ENCODE measurements at places on chromosomes 4 and X.

DNA sequence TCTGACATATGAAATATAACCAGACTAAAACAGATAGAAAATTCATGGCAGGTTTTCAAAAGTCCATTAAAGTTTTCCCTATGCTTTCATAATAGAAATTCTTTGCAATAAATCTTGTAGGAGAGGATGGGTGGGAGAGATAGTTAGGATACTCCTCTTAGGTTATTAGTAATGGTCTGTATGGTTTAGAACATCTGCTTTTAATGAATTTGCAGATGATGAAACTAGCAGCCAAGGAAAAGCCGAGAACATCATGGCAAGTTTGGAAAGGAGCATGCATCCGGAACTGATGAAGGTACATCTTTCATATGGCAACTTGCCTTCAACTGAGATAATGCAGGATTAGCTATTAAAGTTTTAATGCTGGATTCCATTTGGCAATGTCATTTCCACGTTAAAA, 70.7 kb downstream of the DOCK11 start:
- DNase-seq: no peak

- DNase-seq: no peak
These were observed 256.8 kb downstream of the DHRSX start for GRCh38 chrX:2243913-2244460.

- no peak for DNase-seq
These were observed 274.6 kb upstream of the MAGEB2 start for GRCh38 chrX:29940750-29941149.

DNA sequence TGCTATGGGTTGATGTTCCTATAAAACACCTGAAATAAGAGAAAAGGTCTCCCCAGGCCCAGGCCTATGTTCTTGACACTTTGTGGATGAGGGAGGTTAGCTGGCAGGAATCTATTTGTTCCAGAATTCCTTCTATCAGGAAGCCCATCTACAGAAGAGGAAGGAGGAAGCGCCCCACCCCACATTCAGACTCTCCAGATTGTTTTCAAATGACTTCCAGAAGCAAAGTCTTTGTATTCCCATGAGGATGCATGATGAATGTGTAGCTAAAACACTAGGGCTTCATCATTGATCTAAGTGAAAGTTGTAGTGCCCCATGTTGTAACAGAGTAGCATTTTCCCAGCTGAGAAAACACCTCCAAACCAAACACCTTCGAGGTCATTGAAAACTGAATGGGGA, 16.4 kb downstream of the OTC start:
- DNase-seq: no peak

DNA sequence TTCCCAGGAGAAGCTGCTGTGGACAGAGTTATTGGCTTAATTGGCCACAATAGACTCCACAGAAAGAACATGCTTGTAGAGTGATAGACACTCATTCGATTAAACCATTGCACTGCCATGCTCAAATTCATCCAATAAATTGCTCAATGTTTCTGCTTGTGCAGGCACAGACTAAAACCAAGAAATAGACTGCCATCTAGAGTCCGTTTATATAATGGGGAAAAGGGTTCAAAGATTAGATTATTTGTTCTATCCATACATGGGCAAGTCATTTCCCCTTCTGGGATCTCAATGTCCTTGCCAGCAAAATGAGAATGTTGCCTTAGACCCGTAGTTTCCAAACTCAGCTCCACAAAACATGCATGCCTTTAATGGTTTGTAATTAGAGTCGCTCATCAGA, 8.7 kb downstream of the SMIM10 start:
- DNase-seq: no peak

- no peak for DNase-seq
These were observed 621.1 kb downstream of the BCOR start for GRCh38 chrX:39476604-39477021.

GRCh38 chrX:41862562-41863184, 60.7 kb downstream of the CASK start:
- no peak for DNase-seq

DNA sequence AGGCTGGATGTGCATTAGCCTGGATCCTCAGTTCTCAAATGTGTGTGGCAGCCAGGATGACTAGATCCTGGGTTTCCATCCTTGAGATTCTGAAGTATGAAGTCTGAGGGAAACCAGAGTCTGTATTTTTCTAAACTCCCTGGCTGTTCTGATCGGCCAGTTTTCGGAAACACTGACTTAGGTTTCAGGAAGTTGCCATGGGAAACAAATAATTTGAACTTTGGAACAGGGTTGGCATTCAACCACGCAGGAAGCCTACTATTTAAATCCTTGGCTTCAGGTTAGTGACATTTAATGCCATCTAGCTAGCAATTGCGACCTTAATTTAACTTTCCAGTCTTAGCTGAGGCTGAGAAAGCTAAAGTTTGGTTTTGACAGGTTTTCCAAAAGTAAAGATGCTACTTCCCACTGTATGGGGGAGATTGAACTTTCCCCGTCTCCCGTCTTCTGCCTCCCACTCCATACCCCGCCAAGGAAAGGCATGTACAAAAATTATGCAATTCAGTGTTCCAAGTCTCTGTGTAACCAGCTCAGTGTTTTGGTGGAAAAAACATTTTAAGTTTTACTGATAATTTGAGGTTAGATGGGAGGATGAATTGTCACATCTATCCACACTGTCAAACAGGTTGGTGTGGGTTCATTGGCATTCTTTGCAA, 67.6 kb downstream of the PDGFRA start:
- DNase-seq: no peak

DNA sequence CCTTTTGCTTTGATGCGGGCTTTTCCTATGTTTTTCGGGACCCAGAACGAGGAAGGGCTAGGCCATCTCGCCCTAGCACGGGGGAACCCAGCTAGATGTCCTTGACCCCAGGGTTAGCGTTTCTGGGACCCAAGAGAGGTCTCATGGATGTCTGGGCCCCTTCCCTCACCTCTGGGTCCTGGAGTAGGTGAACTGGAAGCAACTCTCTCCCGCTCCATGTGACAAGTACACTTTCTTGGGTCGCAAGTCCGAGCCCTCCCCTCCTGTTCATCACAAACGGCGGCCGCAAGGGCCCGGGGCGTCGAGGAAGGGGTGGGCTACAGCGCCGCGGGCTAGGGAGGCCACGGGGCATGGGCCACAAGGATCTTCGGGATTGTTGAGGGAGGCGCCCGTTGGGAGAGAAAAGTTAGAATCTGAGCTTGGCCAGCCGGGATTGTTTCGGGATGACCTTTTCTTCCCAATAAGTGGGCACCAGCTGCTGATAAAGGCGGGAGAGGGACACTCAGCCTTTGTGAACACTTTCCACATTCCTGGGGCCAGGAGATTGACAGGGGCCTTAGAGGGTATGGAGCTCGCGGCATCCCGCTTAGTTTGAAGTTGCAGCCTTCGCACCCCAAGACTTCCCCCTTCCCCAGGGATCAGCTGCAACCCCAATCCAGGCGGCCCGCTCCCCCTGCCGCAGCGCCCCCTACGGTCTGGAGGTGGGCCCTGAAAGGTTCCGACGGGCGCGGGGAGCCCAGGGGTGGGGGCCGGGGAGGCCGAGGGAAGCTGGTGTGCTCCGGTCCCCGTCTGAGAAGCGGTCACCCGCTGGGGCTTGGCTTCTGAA, 136.9 kb upstream of the ZIC3 start:
- DNase-seq: no peak

DNA sequence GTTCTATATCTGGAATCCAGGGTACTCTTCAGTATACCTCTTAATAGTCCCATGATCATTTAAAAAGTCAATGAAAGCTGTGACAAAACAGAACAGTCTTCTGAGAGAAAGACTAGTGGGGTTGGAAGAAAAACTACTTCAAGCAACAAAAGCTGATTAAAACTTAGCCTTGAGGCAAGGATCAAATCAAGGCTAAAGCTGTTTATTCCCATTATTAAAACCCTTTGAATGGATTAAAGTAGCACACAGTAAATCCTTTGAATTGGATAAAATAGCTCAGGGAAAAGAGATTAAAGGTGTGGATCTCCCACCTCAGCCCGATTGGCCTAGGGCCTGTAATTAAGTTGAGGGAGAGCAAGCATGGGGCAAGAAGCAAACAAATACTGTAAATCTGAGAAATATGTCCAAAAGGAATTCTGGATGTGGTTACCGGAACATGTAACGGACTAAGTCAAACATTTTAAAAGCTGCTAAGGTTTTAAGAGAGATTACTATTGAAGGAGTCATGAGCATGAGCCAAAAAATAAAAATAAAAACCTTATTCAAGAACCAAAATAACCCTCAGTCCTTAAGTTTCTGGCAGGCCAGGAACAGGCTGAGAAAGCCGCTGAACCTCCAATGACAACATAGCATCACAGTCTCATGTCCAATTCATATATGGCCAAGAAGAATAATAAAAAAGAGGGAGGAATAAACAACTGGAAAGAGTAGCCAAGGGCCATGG, 257.3 kb upstream of the NEIL3 start:
- no peak for DNase-seq

DNA sequence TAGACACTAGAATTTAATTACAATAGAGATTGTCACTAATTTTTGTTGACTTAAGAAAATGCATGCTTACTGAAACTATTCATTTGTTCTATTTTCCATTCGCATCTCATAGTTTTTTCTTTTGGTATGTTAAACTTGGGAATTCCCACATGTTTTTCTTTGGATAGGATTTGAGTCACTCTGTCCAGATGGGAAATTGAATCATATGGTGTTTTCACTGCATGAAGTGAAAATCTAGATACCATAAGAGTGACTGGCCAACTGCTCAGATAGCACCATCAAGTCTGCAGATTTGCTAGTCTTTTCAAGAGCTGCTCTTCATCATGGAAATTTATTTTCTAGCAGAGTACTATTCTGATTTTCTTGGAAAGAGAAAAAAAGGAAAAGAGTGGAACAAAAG, 172.6 kb downstream of the FAM47B start:
- no peak for DNase-seq

DNA sequence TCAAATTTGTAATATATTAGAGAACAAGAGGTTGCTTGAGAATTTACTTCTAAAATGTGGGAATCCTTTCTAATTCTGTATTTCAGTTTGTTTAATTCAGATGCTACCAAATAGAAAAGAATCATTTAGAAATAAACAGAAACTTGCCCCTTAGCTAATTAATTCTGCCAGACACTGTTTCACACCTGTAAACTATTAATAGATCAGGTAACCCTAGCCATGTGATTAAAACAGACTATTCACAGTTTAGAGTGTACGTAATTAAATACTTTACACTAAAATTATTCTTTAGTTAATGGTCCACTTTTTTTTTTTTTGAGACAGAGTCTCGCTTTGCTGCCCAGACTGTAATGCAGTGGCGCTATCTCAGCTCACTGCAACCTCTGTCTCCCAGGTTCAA, 124.0 kb downstream of the PTPN13 start:
- no peak for DNase-seq

DNA sequence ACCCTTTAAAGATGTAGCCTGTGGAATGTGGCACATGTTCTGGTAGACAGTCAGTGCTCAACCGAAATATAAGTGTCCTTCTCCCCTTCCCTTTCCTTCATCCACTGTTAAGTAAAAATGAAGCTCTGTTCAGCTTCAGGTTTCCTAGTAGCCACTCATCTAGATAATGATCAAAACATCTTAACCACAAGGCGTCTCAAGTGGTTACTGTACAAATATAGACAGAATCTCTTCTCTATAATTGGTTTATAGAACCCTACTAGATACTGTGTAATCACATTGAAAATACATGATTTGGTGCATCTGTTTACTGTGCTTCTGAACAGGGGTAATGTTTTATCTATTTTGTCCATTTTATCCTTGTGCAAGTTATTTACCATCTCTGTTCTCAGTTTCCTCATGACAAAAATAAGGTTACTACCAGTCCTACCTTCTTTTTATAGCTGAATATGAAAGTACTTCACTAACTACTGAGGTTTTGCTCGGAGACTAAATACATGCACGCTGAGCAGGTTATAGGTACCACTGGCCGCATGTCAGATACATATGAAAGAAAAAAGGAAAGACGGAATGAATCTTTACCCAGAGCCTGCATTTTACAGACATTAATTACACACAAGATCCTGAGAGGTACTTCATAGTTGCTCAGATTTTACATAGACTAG, 20.3 kb upstream of the SLC25A4 start:
- no peak for DNase-seq

DNA sequence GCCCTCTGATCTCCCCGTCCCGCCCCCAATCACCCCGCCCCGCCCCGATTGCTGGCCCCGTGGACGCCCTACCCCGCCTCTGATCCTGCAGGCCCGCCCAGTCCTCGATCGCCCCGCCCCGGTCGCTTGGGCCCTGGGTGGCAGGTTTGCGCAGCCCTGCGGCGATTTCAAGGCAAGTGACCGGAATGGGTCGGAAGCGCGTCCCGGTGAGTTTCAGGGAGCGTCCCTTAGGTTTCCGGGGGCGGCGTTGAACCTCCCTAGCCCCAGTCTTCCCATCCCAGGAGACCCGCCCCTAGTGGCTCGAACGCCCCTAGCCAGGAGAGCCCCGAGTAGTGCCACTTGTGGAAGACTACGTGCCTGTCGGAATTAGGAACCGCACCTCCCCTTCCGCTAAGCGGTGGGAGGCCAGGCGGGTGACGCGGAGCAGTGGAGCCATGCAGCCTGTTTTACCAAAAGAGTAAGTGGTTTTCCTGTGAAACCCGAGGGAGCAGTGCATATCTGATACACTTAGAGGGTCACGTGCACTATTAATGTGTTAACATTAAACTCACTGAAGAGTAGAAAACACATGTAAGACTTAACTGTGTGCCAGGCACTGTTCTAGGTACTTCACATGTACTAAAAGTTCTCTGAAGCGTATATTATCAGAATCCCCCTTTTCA, 354 bp upstream of the TEC start:
- peak; percentile 91 for DNase-seq

- DNase-seq: no peak
These were observed at the start of gene NWD2 for GRCh38 chr4:37244583-37245390. Gene NWD2 (plus strand): TSS chr4:37244743. CDS start chr4:37245068, 325 bp downstream.

- no peak for DNase-seq
These were observed 264.6 kb upstream of the HAND2 start for GRCh38 chr4:173794662-173795061.

- no peak for DNase-seq
These were observed 388.0 kb downstream of the GPM6A start for GRCh38 chr4:175424111-175424510.

DNA sequence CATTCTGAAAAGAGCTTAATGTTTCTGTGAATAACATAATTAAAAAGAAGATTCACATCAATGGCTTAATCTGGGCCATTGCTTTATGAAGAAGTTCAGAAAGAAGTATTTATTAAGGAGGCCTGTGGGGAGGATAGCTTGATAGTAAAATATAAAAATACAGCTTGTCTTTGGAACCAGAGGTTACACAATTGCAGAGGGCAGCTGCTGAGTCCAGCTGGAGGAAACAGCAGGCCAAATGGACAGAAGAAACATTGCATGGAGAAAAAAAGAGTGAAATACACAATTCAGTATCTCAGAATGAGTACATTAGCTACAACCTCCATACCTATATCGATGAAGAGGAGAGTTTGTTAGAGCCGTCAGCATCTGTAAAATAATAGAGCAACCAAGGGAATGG, 148.0 kb upstream of the NPY2R start:
- DNase-seq: no peak

- no peak for DNase-seq
These were observed 131.3 kb upstream of the AP1S2 start for GRCh38 chrX:15985937-15986336.

GRCh38 chr4:169661761-169662160, 41.4 kb downstream of the CLCN3 start:
- DNase-seq: no peak

- DNase-seq: no peak
These were observed 31.8 kb downstream of the NAA11 start for GRCh38 chr4:79294064-79294463.
